ENCODE measurements at places on chromosomes 1 and 21.

- DNase-seq = no peak
Observed at GRCh38 chr21:34771512-34772028, 102.8 kb downstream of the CLIC6 start.

DNA sequence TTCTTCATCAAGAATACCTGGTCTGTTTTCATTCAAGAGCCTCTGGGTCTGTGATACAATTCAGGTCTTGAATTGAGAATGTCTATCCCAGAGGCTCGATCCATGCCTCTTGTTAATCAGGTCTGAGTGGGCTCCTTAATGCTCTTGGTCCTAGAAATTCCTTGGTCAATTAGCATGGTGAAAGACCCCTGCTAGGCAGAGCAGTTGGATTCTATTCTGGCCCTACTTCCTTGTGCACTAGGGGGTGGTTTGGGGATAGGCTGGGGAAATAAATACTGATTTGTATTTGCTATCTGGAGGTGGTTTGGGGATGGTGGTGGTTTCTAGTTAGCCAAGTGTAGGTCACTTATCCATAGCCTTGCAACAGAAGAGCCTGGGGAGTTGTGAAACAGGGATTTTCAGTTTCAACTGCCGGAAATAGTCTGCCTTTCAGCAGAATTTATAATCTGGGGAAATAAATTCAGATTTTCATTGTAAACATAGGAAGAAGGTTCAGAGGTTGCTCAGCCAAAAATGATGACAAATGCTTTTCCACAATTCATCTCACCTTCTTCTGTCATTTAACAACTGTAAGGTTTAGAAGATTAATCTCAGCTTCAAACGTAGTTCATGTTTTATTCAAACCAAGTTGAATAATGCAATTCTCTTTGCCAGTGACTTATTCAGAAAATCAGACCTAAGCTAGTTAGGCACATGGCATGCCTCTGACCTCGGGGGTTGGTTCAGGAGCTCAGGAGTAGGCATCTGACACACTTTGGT is 22.2 kb upstream of the SCAF4 start:
- no peak for DNase-seq

DNA sequence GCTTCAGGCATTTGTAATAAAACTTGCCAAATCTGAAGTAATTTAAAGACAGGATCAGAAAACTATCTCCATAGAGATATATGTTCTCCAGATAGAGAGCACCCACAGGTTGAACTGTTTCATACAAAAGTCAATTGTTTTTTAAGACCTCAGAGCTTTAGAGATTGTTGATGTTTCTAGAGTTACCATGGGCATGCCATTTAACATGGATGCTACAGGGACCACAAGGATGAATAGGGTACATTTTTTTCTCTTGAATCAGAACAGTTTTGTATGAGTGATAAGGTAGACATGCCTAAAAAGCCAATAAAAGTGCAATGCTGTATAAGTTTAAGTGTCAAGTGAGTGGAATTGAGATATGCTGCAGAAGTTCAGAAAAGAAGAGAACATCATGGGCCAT is 511.0 kb upstream of the CAMK1G start:
- no peak for DNase-seq

DNA sequence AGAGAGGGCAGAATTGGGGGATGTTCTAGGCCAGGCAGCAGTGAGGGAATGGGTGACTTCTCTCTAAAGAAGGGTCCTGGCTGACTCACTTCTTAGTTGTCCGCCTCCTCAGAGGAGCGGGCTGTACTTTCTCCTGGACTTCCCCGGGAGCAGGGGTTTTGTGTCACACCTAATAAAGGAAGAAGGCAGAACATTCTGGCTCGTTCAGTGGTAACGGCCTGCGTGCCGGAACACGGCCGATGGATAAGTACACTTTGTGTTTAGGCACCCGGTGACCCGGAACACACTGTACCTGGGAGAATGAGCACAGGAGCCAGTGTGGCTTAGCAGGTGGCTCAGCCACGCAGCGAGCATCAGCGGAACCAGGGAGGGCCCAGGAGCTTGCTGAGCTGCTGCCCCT is 84.7 kb downstream of the FBXO2 start:
- no peak for DNase-seq

- DNase-seq = no peak
Observed at GRCh38 chr1:111511370-111511769, 7.9 kb upstream of the ADORA3 start.

GRCh38 chr1:56686169-56686568 is 41.1 kb downstream of the PRKAA2 start:
- no peak for DNase-seq

GRCh38 chr1:36522021-36522420 is 39.3 kb upstream of the CSF3R start:
- DNase-seq = no peak

DNA sequence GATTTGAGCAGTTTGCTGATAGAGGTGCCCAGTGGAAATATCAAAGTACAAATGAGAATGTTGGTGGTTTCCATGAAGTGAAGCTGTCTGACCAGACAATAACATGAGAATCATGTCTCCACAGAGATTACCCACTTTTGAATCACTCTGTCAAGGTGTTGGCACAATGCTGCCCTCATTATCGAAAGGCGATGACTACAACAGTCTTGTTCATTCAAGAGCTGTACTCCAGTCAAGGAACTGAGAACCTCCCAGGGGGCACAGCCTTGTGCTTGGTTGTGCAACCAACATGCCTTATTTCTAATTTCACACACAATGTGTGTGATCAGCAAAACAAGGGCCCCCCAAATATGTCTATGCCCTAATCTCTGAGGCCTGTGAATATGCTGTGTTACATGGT is 35.7 kb downstream of the ETS2 start:
- no peak for DNase-seq

GRCh38 chr1:152448095-152448494 is 34.0 kb upstream of the CRNN start:
- no peak for DNase-seq

- no peak for DNase-seq
Observed at GRCh38 chr1:112393631-112393974, 2.4 kb upstream of the CTTNBP2NL start.

GRCh38 chr1:197776351-197777105 is 1.2 kb upstream of the DENND1B start:
- no peak for DNase-seq

DNA sequence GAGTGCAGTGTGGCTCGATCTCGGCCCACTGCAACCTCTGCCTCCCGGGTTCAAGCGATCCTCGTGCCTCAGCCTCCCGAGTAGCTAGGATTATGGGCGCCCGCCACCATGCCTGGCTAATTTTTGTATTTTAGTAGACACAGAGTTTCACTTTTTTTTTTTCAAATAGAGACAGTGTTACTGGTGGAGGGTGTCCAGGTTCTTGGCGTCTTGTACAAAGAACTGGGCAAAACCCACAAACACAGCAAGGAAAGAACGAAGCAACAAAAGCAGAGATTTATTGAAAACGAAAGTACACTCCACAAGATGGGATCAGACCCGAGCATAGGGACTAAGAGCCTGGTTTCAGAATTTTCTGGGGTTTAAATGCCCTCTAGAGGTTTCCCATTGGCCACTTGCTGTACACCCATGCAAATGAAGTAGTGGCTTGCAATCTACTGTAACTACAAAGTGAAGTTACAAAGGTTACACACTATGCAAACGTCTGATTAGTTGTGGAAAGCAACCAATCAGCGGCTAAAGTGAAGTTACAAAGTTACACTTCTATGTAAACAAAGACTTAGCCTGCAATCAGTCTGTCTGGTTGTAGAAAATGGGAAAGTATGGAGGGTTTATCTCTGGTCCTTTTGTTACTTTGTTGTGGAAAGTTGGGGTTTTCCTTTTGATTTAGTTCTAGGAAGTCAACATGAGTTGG is 199.1 kb downstream of the DYRK1A start:
- no peak for DNase-seq

DNA sequence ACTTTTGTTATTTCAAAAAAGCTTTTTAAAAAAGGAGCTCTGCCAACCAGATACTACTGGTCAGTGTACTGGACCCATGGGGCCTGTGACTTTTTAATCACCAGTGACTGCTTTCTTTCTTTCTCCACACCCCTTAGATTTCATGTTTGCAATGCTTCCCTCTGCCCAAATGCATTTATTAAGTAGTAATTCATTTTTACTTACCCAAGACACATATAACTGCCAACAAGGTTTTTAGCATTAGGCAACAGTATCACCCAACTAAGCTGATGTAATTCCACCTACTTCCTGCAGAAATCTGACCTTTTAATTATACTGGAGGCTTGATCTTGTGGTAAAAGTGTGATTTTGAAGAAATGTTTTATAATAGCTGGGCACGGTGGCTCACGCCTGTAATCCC is 12.5 kb downstream of the MECR start:
- no peak for DNase-seq

DNA sequence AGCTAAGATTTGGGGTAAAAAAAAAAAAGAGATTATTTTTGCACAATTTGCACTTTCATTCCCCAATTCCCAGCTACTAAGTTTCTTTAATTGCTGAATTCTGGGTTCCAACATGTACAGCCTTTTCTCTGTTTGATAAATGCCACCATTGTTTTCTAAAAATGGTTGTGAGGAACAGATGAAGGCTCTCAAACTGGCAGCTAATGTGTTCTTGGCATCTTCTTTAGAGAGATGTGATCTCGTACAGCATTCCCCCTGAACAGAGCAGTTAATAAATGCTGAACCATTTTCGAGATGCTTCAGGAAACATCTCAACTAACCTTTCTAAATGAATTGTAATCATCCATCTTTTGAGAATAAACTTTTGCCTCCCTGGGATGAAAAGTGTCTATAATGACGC is 107.9 kb upstream of the DYNLT5 start:
- DNase-seq = no peak

DNA sequence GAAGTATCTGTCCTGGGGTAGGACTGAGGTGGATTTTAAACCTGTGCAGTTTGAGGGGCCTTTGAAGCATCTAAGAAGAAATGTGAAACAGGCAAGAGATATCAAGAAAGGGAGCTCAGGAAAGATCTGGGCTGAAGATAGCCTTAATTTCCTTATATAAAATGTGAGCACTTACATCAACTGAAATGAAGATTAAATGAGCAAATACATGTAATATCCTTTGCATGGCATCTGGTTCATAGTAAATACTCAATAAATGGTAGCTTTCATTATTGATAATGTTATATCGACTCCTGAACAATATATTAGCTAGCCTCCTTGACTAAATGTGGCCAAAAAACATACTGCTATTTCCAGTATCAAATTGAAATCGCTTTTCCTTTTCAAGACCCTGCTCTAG is 2.5 kb downstream of the LIN9 start:
- DNase-seq = no peak

DNA sequence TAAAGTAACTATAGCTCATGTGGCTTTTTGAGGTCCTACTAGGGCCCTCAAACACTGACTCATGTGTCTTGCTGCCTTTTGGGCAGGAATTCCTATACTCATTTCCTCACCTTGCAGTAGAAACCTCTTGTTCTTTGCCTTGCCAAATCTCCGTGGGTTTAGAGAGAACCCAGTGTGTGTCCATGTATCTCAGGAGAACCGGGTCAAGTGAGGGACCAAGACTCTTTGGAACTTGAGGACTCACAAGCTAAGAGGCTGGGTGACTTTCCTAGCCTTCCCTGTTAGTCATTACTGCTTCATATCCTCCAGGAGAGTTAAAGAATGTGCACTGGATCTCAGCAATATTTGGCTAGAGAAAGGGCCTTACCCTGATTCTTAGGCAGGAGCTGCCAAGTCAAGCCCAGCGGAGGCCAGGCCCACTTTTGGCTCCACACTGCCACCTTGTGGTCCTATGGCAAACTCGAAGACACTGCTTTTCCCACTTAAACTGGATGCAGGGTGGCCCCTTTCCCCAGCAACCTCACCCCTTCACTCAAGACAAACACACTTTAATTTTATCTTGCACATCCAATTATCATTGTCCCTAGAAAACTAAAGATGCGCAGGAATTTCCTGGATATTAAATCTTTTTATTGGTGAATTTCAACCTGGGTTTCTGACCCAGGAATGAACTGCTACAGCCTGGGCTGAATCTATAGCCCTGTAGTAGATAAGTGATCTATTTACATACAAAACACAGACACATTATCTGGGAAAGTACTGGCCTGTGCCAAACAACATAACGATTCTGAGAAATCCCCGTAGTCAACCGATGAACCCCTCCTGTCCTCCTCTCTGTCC is 10.6 kb downstream of the AVPR1B start:
- peak; percentile 59 for DNase-seq

DNA sequence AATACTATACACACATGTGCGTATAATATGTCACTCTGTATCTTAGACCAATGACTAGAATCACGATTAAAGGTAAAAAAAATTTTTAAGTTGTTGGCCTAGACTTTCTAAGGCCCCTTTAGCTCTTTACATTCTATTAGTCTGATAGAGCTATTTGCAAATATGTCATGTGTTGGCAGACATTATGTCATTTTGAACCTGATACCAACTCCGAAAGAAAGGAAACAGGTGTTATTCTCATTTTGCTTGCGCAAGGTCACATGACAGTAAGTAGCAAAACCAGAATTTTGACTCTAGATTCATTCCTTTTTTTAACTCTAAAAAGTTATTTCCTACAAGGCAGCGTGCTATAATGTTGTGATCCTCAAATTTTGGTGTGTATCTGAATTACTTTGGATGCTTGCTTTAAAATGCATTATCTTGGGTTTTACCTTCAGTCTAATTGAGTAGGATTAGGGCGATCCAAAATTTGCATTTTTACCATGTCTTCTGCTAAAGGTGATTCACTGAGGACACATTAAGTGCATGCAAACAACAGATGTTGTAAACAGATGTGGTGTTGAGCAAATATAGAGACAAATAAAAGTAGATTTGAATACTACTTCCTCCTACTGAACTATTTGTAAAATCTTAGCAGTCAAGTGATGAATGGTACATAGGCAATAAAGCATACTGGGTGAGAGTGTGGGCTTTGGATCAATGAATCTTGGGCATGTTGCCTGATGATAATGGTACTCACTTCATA is 63.5 kb upstream of the KIAA1614 start:
- no peak for DNase-seq

GRCh38 chr1:157955857-157956256 is 37.6 kb upstream of the KIRREL1 start:
- no peak for DNase-seq

DNA sequence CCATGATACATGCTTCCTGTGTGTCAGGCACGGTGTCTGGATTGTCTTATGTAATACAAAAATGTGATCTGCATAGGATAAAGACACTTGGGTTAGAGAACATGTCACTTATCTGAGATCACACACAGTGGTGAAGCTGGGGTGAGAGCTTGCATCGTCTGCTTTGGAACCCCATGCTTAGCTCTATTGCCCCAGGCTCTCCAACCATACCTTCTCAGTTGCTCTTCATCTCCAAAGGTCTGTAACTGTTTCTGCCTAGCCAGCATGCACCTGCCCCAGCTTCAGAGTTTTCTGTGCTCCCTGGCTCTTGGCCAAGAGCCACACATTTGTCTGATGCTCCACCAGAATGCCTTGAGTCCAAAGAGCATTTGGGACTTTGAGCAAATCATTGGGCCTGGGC is 93.9 kb upstream of the COG2 start:
- DNase-seq = no peak

Data from stimulated activated CD4-positive, alpha-beta T cell treated with anti-CD3 and anti-CD28 coated beads, Interleukin-15, amount 100 ng/mL, for 1 hour (primary cell).